GM13977 (cell line): ENCODE measurements at places on chromosomes 2 and 18.
A peak's percentile ranks its signal among the peaks of the same experiment; 100 is the strongest.

GRCh38 chr2:73839653-73840411 is 11.1 kb downstream of the STAMBP start:
- no peak for DNase-seq

GRCh38 chr2:238387332-238387731 is 39.4 kb upstream of the ASB1 start:
- DNase-seq = no peak

DNA sequence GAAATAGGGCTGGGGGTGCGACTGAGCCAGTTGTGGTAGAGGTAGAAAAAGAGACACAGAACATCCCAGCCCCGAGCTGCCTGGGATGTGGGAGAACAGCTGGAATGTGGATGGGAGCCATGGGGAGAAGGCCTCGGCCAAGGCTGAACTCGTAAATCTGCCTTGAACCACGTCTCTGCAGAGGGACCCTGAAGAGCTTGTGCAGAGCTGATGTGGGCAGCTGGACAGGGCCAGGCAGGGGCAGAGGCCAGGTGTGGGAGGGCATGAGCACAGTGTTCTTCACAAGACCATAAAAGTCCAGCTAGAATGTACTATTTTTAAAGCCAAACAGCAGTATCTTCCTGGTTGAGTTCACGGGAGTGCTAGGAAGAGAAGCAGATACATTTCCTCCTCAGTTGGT is 5.7 kb downstream of the TCF23 start:
- DNase-seq = no peak

DNA sequence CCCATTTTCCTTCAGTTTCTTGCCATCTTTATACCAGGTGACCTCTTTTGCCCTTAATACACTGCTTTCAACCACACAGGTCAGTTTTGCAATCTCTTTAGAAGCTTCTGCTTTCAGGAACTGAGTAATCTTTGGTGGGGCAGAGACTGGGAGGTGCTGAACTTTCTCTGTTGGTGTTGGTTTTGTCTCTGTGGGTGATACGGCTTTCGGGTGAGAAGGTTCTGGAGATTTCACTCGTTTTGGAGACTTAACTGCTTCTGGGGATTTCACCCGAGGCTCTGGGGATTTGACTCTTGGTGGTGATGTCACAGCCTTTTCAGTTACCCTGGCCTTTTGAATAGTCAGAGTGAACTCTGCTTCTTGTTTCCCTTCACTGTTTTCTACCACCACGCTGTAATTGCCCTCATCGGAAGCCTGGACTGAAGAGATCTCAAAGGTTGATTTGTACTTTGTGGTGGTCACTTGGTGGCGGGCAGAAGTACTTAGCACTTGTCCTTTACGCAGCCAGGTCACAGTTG is 50.4 kb downstream of the PLEKHA3 start:
- DNase-seq = peak; percentile 58

- DNase-seq = no peak
These were observed 192.9 kb upstream of the SMAD2 start for GRCh38 chr18:48123324-48123723.

- peak; percentile 88 for DNase-seq
These were observed at the start of gene KCNG2 for GRCh38 chr18:79797518-79798345. KCNG2 (plus strand) TSS chr18:79797938; CDS start chr18:79863668, 65,730 bp downstream.

- DNase-seq = peak; percentile 40
These were observed 56.4 kb upstream of the VRK2 start for GRCh38 chr2:57990118-57990725.

- no peak for DNase-seq
These were observed 207.4 kb downstream of the NCK2 start for GRCh38 chr2:105952131-105952530.

GRCh38 chr2:85078536-85078935 is 54.7 kb upstream of the TCF7L1 start:
- no peak for DNase-seq

GRCh38 chr2:203201426-203201825 is 37.4 kb upstream of the CYP20A1 start:
- DNase-seq = no peak

GRCh38 chr2:86225581-86225980 is 26.3 kb downstream of the MRPL35 start:
- peak; percentile 74 for DNase-seq

DNA sequence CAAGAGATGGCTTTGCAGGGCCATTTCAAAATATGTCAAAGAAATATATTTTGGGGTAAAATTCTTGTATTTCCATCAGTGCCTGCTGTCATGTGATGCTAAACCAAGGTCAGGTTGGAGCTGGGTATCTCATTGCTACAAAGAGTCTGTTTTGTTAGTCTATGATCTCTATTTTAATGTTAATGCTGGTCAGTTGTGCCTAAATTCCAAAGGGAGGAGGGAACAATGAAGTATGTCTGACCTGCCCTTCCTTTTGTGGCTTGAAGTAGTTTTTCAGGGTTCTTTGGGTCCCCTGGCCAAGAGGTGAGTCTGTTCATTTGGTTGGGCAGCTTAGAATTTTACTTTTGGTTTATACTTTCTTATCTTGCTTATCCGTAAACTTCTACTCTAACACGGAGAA is 61.6 kb upstream of the DYNAP start:
- no peak for DNase-seq

DNA sequence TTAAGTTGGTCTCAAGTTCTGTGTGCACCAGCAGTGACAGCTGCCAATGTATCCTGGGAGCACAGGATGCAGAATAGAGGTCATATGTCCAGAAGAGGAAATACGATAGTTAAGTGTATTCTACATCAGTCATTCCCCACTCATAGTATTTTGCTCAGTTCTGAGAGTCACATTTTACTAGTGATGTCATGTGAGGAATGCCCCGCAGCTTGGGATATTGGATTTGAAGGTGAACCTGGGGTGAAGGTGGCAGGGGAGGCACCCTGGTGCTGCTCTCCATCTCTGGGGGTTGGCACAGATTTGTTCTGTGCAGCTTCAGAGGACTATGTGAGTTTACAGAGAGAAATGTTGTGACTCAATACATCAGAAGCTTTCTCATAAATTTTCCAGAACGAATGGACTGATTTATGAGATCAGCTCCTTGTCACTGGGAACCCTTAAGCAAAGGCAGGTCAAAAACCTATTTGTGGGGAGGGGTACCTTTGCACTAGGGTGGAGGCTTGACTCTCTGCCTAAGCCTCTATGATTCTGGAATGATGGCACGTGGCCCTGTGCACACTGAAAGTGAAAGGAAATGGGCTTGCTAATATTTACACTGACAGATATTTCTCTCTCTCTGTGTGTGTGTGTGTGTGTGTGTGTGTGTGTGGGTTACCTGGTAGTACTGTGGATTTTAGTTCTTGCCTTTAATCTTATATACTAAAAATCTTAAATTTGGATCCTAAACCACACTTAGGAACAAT is 95.9 kb downstream of the NEB start:
- DNase-seq = no peak

DNA sequence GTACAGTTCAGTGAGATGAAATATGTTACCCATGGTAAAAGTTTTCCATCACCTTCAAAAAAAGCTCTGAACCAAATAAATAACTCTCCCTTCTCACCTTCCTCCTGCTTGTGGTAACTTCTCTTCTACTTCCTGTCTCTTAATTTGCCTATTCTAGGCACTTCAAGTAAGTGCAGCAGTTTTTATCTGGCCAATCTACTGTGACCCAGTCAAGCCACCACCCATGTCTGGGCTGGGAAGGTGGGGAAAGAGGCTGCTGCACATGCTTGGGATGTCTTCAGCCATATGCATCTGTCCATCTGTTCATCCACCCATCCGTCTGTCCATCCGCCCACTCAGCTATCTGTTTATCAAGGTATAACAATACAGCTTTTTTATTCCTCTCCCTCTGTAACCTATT is 31.6 kb downstream of the ZNF532 start:
- DNase-seq = peak; percentile 52

GRCh38 chr18:725646-726045 is 13.2 kb upstream of the ENOSF1 start:
- DNase-seq = no peak

- DNase-seq = no peak
These were observed 162.1 kb downstream of the KCNH7 start for GRCh38 chr2:162676515-162676914.

GRCh38 chr2:143842836-143843235 is 677.1 kb downstream of the ZEB2 start:
- no peak for DNase-seq

DNA sequence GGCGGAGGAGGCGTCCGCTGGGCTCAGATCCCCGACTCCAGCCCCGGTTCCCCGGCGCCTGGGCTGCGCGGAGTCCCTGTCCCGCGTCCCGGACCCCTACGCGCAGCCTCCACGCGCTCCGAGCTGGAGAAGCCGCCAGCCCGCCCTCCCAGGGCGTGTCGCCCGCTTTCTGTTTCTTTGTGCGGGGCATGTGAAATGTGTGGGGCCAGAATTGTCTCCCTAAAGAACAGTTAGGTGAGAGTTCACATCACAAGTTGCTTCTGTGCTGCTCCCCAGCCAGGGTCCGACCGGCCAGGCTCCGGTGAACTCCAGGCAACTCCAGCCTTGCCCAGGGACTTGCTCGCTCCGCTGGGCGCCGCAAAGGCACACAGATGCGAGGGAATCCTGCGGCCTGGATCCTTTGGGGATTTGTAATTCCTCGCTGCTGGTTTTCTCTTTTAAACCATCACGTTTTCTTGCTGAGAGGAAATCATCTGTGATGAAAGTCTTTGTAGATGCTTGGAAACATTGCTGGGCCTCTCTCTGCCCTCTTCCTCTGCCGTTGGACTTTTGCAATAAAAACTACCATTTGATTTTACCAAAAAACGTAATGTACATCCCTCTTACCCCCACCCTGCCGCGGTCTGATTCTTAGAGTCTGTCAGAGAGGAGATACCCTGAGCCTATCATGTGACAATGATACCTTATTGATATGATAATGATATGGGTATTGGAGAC is 631 bp downstream of the GYPC start:
- peak; percentile 69 for DNase-seq

GRCh38 chr18:63192885-63193349 is 126.7 kb downstream of the BCL2 start:
- DNase-seq = no peak

DNA sequence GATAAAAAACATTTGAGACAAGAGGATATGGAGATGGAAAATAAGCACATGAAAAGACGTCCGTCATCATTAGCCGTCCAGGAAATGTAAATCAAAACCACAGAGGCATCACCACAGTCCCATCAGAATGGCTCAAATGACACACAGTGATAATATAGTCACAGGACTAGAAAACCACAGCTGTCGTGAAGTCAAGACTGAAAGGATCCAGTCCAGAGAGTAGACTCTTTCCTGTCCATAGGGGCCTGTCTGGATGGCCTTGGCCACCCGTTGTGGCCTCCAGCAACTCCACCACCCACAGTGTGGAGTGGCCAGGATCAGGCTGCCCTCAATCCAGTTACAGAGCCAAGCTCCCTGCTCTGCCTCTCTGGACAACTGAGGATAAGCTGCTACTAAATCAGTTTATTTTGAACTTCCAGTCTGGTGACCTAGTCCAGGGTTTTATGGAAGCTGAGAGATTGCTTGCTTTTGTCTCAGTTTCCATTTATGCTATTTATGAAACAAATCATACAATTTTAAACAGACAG is 60.4 kb downstream of the RHOB start:
- DNase-seq = peak; percentile 75

DNA sequence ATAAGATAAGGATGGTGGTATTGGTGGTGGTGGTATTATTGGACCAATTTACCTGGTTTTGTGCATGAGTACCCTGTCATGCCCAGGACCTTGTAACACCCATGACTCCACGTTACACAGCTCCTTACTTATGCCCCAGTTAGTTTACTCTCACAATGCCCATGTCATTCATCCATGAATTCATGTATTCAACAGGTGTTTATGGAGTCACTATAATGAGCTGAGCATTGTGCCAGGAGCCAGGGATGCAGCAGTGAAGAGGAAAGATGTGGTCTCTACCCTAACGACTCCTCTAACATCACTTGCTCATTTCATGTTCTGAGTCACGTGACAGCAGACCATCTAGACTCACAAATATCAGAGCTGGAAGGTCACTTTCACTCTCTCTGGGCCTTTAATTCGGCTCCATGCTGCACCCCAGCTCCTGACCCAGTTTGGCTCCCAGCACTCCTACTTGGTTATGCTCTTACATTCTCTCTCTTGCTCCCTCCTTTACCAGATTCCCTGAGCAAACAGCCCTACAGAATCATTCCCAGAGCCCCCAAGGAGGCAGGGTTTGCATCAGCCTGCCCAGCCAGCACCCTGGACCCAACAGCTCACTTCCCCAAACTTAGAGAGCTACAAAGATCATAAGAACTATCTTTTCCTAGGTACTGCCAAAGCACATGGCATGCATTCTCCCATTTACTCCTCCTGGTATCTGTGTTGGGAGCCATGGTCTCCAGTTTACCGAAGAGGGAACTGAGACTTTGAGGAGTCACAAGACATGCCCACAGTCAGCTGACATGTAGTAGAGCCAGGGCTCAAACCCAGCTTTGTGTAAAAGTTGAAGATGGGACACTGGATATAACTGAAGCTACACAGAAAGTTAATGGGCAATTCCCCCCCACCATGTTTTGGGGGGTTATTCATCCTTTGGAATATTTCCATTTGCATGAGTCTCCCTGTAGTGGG is 449.9 kb downstream of the LRATD1 start:
- DNase-seq = no peak

DNA sequence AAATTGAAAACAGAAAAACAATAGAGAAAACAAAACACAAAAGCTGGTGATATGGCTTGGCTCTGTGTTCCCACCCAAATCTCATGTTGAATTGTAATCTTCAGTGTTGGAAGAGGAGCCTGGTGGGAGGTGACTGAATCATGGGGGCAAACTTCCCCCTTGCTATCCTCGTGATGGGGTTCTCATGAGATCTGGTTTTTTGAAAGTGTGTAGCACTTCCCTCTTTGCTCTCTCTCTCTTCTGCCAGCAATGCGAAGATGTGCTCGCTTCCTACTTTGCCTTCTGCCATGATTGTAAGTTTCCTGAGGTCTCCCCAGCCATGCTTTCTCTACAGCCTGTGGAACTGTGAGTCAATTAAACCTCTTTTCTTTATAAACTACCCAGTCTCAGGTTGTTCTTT is 112.3 kb upstream of the UXS1 start:
- no peak for DNase-seq

- no peak for DNase-seq
These were observed 75.2 kb upstream of the EPB41L5 start for GRCh38 chr2:119937680-119938079.

GRCh38 chr2:217878915-217879590 is 123.7 kb downstream of the TNS1 start:
- no peak for DNase-seq

DNA sequence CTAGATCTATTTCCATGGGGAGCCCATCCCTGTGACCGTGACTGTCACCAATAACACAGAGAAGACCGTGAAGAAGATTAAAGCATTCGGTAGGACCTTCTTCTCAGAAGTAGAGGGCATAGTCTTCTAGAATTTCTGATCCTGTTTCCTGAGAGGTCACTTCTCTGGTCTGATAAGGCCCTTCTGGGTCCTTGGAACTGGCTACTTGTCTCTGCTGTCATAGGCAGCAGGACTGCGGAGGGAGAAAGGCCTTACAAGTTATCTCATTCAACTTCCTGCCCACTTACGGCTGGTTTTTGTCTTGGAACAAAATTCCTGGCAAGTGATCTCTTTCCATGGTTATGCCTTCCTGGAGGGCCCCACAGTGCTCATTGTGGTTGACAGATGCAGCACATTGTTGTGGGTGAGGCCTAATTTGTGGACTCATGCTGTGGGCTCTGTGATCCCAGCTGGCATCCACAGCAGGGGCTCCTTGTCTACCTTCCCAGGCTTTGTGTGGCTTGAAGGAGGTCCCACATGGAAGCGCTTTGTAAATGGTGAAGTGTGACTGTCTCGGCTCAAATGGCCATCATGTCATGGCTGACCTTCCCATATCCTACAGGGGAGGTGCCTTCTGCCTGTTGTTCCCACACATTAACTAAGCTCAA is 22.0 kb downstream of the SAG start:
- DNase-seq = no peak

GRCh38 chr2:127859712-127860085 is 1.7 kb upstream of the POLR2D start:
- DNase-seq = peak; percentile 54

- no peak for DNase-seq
These were observed 1.6 kb downstream of the RAB27B start for GRCh38 chr18:54829856-54830255.
